Renal pelvis (tissue), 12 donors: ENCODE measurements at places on chromosomes 2 and 18. TPM values are rescaled to one million over a fixed set of nuclear protein-coding genes. Genes with fewer than 3 reads are reported as not detected.

CCT4 gene
- 157 TPM for polyA plus RNA-seq

PTH2R gene
- 60.8 TPM for polyA plus RNA-seq

- DNase-seq: no peak
Measured at GRCh38 chr2:157267476-157267875, 10.0 kb downstream of the GALNT5 start.

GRCh38 chr2:54479424-54479823 lies 23.3 kb downstream of the SPTBN1 start:
- DNase-seq: no peak

- DNase-seq: no peak
Measured at GRCh38 chr2:121289271-121289670, 4.3 kb upstream of the TFCP2L1 start.
